ENCODE measurements at places on chromosomes 2 and 18.

DNA sequence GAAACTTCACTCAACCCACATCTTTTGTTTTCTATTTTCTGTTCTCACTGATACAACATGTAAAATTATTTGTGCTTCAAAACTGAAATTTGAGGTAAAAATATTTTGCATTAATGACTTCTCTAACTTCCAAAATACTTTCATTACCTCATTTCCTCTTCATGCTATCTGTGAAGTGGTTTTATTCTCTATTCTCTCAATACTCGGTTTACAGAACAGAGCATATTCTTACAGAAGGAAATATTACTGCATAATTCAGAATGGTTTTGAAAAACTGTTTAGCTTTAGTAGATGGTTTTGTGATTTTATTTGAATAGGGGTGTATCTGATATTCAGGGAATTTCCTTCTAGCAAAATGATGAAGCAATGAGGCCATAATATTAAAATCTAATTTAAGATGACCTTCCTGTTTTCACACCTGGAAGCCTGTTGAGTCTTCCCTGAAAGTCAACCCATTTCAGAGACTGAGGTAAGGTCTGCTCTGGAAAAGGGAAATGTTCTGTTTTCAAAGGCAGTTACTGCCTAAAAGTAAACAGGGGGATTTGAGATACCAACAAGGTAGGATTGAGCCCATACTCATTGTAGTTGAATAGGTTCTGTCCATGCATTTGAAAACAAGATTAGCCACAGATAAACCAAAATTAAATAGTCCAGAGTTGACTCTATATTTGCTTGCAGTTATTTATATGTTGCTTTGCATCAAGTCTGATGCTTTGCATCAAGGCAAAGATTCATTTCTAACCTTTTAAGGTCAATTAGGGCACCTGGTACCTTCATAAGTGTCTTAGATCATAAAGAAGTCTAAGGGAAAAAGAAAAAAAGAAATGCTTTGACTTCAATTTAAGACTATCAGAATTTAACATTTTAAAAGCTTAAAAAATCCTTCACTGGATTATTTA is 50.8 kb upstream of the PEX13 start:
- no peak for DNase-seq

GRCh38 chr2:102438111-102438510 is 15.2 kb downstream of the IL18RAP start:
- no peak for DNase-seq

DNA sequence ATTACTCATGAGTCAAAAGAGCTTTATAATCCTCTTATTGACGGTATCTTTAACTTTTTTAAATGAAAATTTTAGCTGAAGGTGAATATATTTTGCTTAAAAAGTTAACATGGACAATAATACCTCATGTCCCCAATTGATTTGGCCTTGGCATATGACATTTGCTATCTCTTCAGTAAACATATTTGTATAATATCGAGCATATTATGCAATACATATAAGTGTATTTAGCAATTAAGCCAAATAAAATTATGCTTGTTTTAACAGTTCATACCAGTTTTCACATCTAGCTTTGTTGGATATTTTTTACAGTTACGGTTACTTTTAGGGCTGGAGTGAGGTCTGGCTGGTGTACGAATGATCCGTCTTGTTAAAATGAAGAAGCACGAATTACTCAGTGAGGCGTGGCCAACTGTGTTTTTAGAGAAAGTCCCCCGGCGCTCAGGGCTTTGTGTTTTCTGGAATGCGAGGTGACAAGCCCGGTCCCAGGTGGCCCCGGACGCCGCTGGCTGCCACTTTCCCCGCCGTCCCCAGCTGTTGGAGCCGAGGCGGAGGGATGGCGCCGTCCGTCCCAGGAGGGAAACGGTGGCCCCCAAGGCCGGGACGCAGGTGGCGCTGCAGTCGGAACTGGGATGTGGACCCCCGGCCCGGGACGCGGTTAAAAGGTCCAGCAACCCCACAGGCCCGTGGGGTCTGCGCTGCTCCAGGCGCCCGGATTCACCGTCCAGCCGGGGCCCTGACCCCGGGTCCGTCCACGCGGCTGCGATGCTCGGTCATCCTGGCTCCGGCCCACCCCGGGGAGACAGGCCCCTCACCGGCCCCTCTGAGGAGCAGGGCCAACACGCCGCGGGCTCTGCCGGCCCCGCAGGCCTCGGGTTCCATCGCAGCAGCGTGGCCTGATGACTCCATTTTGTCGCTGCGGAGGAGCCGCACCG is 41.3 kb downstream of the TMEM18 start:
- DNase-seq = no peak

DNA sequence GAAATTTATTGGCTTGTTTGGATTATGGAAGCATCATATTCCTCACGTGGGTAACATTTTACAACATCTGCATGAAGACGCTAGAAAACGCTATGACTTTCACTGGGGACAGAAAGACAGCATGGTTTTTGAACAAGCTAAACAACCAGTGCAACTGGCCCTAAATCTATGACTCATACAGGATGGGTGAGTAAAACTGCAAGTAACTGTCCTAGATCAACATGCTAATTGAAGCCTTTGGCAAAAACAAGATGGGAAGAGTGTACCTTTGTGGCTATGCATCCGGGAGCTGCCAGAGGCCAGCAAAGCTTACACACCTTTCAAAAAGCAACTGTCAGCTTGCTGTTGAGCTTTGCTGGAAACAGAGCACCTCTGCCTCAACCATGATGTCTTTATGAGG is 1096.0 kb upstream of the DDX18 start:
- DNase-seq = no peak

GRCh38 chr2:69192176-69192945 is 179.4 kb downstream of the ANTXR1 start:
- DNase-seq = no peak

- DNase-seq = no peak
Measured at GRCh38 chr18:49067071-49067470, 116.3 kb upstream of the SMAD7 start.

Data from HL-60 (cell line).